ENCODE measurements at places on chromosomes 11 and 22. TPM values are rescaled to one million over a fixed set of nuclear protein-coding genes. Genes with fewer than 3 reads are reported as not detected.

The LAMTOR1 gene
- 68.6 TPM for total RNA-seq

The SCUBE2 gene
- total RNA-seq, result not detected

The C11orf97 gene
- total RNA-seq, result not detected

The MUC5AC gene
- not detected for total RNA-seq

The DEUP1 gene
- not detected for total RNA-seq

The THRSP gene
- not detected for total RNA-seq

The DEFB131B gene
- not detected for total RNA-seq

The C11orf91 gene
- 0.49 TPM for total RNA-seq

The RIBC2 gene
- total RNA-seq, result not detected

The KLHDC7B gene
- 7.5 TPM for total RNA-seq

The C22orf42 gene
- not detected for total RNA-seq

The C11orf52 gene
- total RNA-seq, result not detected

The PRPF19 gene
- 99.2 TPM for total RNA-seq

The SEC14L2 gene
- total RNA-seq, result 6.0 TPM

The TCN1 gene
- total RNA-seq, result 0.42 TPM

The CHEK2 gene
- 9.2 TPM for total RNA-seq

The OR52H1 gene
- total RNA-seq, result not detected

The OR4A15 gene
- total RNA-seq, result not detected

The APOBEC3C gene
- total RNA-seq, result 43.8 TPM

The ACRV1 gene
- total RNA-seq, result not detected

The FREY1 gene
- total RNA-seq, result 4.8 TPM

The GLYAT gene
- total RNA-seq, result not detected
